ENCODE measurements at places on chromosomes 12 and 14.
A peak's percentile ranks its signal among the peaks of the same experiment; 100 is the strongest.

DNA sequence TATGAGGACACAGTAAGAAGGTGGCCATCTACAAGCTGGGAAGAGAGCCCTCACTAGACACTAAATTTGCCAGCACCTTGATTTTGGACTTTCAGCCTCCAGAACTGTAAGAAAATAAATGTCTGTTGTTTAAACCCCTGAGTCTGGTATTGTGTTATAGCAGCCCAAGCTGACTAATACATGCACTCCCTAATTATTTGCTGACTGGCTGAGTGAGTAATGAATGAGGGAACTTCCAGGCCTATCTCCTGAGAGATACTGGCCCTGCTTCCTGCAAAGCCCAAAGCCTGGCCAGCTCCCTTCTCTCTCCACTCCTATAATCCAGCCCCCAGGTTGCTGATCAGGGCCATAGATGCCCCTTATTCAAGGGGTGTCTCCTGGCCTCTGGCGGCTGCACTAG lies 120.0 kb upstream of the NOS1 start:
- DNase-seq: no peak

- no peak for DNase-seq
Measured at GRCh38 chr14:68000511-68000910, 180.9 kb downstream of the RAD51B start.

DNA sequence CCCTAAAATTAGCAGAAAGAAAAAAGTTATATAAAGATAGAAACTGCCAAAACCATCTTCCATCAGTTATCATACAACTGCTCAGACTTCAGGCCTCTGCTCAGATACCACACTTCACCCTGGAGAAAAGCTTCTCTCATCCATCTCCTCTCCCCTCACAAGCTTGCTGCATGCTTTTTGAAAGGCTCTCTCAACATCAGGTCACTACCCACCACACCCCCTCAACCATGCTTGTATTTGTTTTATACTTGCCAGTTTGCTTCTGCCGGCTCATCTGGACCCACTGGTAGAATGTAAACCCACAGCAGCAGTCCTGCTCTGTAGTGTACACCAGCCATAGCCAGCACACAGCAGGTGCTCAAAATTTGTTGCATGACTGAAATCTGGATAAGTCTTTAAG lies 8.8 kb downstream of the PPP1CC start:
- no peak for DNase-seq

DNA sequence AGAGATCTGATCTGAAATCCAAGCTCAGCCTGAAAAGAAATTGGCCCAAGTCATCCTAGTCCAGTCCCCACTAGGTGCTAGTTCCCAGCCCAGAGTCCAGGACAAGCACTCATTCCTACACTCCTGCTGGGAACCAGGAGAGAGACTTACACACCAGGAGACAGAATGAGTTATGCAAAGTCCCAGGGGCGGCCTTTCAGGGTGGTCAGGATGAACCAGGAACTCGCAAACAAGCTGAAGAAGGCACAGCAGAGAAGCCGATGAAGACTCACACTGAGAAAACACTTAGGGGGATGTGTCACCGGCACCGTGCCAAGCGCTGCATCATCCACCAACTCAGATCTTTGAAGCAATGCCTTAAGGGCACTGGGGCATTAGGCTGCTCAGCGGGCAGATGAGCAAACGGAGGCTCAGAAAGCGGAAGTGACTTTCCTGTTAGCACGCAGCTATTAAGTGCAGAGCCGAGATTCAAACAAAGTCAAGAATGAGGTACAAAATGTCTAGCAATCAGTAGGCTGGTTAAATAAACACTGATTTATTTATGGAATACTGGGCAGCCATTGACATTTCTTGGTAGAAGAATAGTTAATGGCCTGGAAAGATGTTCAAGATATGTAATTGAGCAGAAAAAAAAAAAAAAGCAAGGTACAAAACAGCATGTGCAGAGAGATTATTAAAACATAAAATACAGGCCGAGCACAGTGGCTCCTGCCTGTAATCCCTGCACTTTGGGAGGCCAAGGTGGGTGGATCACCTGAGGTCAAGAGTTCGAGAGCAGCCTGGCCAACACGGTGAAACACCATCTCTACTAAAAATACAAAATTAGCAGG lies 78.7 kb downstream of the LRRC74A start:
- DNase-seq: peak; percentile 80

DNA sequence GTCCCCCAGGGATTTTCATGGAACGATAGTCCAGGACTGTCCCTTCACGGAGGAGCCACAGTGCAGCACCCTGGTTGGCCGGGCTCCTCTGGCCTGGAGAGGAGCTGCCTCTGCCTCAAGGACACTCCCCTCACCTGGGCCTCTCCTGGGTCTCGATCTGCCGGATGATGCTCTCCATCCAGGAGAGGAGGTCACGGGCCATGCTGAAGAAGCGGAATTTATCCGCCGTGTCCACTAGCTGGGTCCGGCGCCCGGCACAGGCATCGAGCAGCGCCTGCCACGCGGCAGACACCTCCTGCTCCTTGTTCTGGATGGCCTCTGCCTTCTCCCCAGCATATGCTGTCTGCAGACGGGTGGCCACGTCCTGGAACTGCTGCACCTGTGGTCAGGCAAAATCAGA lies 66.5 kb downstream of the PLEKHG3 start:
- DNase-seq: no peak

DNA sequence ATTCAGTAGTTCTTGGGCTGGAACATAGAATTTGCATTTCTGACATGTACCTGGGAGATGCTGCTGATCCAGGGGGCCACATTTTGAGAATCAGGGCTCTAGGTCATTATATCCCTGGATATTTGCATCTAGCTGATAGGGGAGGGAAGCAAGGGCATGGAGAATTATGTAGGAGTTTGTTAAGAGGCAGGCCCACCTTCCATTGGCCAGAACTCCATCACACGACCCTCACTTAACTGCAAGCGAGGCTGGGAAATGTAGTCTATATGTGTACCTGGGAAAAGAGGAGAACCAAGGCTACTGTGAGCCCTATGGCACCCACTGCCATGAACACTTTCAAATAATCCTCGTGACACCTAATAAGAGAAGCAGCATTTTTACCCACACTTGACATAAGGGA lies 657.6 kb downstream of the MED13L start:
- no peak for DNase-seq

GRCh38 chr14:71665157-71665556 lies 267.1 kb upstream of the RGS6 start:
- DNase-seq: no peak

GRCh38 chr12:69666798-69667197 lies 32.3 kb downstream of the BEST3 start:
- no peak for DNase-seq

GRCh38 chr14:55416866-55417265 lies 5.2 kb upstream of the ATG14 start:
- DNase-seq: no peak

Data from activated CD4-positive, alpha-beta T cell treated with anti-CD3 and anti-CD28 coated beads for 4 hours (primary cell).